ENCODE measurements at places on chromosomes 2 and 18.

DNA sequence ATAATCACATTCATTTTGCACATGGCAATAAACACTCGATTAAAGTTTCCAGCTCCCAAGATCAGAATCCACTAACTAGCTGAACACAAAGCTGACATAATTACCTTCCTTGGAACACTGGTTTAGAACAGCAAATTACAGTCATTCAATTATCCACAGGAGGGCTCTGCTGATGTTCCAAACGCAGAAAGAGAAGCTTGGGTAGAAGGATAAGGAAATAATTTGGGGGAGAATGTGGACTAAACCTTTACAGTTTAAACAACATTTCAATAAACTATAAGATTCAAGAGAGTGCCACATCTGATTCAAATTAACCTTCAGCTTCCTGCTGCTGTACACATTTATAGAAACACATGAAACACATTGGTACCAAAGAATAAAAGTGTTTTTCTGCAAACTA, 67.8 kb upstream of the ARL4C start:
- no peak for DNase-seq

DNA sequence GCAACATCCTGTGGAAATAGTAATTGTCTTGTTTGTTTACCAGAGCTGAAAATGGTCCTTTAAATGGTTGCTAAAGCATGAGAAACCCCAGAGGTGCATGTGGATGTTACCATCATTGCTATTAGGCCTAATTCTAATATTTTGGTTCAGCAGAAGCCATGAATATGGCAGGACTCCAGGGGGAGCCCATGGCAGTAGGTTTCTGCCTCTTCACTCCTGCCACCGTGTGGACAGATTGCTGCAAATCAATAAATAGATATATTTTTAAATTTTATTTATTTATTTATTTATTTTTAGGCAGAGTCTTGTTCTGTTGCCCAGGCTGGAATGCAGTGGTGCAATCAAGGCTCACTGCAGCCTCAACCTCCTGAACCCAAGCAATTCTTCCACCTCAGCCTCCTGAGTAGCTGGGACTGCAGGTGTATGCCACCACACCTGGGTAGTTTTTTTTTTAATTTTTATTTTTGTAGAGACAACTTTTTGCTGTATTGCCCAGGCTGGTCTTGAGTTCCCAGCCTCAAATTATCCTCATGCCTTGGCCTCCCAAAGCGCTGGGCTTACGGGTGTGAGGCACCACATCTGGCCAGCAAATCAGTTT, 54.9 kb upstream of the CAPN13 start:
- DNase-seq = peak; percentile 83

DNA sequence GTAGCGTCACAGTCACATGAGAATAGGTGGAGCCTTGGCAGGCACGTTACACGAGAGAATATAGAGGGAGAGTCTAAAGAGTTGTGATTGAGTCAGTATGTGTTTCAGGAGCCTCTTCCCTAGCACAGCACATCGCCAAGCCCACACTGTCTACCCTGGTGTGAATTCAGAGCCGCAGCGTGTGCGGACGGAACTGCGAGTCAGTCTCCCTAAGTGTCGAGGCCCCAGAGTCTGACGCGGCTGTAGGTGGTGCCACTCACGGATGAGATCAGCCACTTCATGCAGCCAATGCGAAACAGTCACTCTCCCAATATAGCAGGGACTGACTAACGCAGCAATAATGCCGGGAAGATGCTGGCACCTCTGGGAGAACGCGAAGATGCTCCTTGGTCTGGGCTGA, 587.3 kb upstream of the ID2 start:
- DNase-seq = no peak

DNA sequence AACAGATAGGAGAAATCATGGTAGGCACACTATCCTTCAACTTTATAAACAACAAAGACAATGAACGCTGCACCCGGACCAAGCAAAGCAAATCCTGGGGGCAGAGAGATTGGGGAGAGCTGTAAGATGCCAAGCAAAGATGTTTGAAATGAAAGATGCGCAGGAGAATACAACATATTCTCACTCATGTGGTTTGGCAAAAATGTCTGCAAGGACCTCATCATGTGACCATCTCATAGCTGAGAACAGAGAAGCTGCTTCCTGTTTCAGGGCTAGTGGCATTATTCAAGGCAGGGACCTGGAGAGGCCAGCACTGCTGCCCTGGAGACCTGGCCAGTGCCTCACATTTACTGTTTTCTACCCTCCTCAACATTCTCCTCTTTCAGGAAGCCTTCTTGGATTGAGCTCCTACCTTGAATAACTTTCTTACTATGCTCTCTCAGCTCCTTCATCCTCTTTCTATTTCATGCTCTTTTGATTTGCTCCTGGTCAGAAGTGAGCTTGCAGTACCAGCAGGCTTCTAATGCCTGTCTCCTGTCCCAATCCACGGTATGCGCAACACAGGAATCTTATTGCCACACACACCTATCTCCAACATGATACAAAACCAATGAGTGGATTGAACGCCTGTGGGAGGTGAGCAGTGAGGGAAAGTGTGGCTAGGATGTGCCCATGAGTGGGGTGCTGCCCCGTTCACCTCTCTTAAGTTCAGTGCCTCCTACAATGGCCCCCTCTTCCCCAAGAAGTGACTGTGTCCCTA, 133.0 kb downstream of the CELF4 start:
- DNase-seq = no peak

GRCh38 chr18:37173384-37173783, 344.5 kb downstream of the KIAA1328 start:
- DNase-seq = no peak

DNA sequence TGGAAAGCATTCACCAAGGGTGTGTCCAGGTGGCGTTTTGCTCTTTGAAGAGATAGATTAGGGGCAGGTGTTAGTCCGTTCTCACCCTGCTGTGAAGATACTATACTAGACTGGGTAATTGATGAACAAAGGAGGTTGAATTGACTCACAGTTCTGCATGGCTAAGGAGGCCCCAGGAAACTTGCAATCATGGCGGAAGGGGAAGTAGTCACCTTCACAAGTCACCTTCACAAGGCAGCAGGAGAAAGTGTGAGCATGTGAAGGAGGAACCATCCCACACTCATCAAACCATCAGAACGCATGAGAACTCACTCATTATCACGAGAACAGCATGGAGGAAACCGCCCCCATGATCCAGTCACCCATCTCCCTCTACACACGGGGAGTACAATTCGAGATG, 135.7 kb upstream of the NFATC1 start:
- no peak for DNase-seq

DNA sequence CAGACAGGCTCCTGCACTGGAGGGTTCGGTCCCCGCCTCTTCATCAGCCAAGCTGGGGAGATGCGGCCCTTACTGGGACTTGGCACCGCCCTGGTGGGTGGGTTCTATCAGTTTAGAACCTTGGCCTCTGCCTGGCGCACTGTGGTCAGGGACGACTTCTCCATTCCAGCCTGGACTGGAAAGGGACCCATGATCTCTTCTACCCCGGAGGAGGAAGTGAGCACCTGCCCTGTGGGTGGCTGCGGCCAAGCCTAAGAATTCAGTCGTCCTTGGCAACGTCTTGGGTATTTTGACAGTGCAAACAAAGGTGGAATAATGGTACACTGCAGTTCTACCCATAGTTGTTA, 106.9 kb upstream of the CD302 start:
- no peak for DNase-seq

GRCh38 chr2:17853799-17854198, 24.7 kb upstream of the KCNS3 start:
- no peak for DNase-seq

DNA sequence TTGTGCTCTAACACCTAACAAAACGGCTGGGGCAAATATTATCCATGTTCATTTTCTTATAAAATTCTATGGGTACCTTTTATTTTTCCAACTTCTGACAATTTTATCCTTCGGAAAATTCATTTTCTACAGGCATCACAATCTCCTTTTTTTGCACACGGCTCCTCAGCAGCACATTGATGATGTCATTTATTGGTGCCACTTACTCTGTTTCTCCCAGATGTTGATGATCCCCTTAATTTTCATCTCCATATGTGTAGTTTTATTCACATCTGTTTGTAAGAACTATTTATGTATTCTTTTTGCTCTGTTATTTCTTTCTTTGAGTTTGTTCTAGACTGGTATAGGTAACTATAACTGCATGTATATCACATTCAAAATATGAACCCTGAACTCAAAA, 1660.8 kb upstream of the DDX18 start:
- no peak for DNase-seq

- no peak for DNase-seq
Observed at GRCh38 chr2:45010702-45011012, 1.4 kb upstream of the SIX2 start.

DNA sequence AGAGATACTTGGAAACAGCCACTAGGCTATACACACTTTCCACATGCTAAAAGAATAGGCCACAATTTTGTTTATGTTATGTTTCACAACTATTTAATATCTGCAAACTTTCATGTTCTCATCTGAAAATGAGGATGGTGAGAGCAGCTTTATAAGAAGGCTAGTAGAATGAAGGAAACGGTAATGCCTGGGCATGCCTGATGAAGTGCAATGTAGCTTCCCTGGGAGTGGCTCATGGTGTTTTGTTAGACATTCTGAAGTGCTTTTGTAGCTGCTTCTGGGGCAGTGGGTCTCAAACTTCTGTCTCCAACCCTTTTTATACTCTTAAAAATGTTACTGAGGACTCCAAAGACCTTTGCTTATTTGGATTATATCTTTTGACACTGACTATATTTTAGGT, 193.3 kb upstream of the VWC2L start:
- no peak for DNase-seq

- no peak for DNase-seq
Observed at GRCh38 chr18:62518460-62519375, 4.1 kb upstream of the ZCCHC2 start.

DNA sequence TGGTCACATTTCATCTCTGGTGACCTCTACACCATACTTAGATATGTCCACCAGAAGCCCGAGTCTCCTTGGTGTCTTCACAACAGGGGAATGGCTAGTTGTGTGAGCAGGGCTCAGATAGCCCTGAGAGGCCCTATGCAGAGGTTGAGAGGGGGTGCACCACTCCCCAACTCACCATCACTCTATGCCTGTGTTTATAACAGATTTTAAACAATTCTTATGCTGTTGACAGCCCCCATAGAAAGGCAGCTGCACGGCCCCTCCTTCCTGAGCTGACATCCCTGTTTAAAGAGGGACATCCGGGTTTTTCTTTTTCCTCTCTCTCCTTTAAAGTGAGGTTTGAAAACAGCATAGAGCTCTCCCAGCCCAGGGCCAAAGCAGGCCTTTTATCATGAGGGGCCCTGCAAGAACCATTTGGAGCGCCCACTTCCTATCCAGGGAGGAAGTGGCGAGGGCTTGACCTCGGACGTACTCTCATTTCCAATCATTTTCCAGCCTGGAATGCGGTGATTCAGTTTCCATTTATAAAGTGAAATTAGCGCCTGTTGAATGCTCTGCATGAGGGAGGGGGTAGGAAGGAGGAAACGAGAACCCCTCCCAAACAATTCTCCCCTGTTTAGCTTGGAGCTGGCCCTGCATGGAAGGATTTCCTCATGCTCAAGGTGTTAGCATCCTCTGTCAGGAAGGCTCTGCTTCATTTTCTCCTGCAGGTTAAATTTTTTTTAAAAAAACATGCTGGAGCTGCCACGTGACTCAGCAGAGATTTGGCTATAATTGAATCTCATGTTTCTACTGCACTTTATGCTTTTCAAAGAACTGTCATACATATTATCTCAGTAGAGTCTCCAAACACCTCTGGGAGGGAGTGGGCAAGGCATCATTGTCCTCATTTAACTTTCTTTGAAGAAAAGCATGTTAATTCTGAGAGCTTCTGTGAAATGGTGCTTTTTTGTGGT, 117.5 kb downstream of the DDX1 start:
- DNase-seq = no peak

DNA sequence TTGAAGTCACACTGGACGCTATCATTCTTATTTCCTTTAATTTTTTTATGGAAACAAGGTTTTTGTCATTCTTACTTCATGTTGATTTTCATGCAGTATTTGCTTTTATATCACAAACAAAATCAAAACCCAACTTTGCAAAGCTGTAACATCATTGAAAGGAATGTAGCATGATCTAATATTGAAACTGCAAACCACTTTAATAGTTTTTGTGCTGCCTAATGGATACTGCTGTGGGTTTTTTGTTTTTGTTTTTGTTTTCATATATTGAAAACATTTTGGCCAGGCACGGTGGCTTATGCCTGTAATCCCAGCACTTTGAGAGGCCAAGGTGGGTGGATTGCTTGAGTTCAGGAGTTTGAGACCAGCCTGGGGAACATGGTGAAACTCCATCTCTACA, 81.6 kb downstream of the MAP2 start:
- DNase-seq = no peak

Data from BE2C (cell line).